WTC11 (cell line): ENCODE measurements at places on chromosomes 11 and 22. TPM values are rescaled to one million over a fixed set of nuclear protein-coding genes. Genes with fewer than 3 reads are reported as not detected.

- H3K27me3 ChIP-seq, result peaks cover 3% of the 10 kb centered on the region
- H3K4me1 ChIP-seq, result no peaks in the 10 kb centered on the region
- H3K27ac ChIP-seq, result no peak overlapping the region
- H3K36me3 ChIP-seq, result no peaks in the 10 kb centered on the region
These were observed 7.4 kb upstream of the SOX6 start for GRCh38 chr11:16363706-16364105.

- H3K4me3 ChIP-seq, result no peak overlapping the region
- H3K27me3 ChIP-seq, result peaks cover 16% of the 10 kb centered on the region
- H3K27ac ChIP-seq, result no peak overlapping the region
- H3K36me3 ChIP-seq, result no peaks in the 10 kb centered on the region
- no peaks in the 10 kb centered on the region for H3K4me1 ChIP-seq
- no peak for DNase-seq
These were observed 32.9 kb upstream of the SYT13 start for GRCh38 chr11:45319077-45319476.

GRCh38 chr11:130455483-130456127 lies 7.2 kb downstream of the ADAMTS15 start:
- H3K36me3 ChIP-seq, result no peaks in the 10 kb centered on the region
- H3K27ac ChIP-seq, result no peak overlapping the region
- no peak for DNase-seq
- no peaks in the 10 kb centered on the region; the same call in 1 of the 2 replicates for H3K4me1 ChIP-seq
- H3K4me3 ChIP-seq, result no peak overlapping the region
- H3K27me3 ChIP-seq, result peaks cover 57% of the 10 kb centered on the region

- H3K4me3 ChIP-seq, result no peak overlapping the region
- no peak overlapping the region for H3K27ac ChIP-seq
- DNase-seq, result no peak
- peaks cover 9% of the 10 kb centered on the region; the same call in 1 of the 2 replicates for H3K4me1 ChIP-seq
- no peaks in the 10 kb centered on the region for H3K36me3 ChIP-seq
- no peaks in the 10 kb centered on the region for H3K27me3 ChIP-seq
These were observed 94.7 kb upstream of the PARVA start for GRCh38 chr11:12282676-12283075.

DNA sequence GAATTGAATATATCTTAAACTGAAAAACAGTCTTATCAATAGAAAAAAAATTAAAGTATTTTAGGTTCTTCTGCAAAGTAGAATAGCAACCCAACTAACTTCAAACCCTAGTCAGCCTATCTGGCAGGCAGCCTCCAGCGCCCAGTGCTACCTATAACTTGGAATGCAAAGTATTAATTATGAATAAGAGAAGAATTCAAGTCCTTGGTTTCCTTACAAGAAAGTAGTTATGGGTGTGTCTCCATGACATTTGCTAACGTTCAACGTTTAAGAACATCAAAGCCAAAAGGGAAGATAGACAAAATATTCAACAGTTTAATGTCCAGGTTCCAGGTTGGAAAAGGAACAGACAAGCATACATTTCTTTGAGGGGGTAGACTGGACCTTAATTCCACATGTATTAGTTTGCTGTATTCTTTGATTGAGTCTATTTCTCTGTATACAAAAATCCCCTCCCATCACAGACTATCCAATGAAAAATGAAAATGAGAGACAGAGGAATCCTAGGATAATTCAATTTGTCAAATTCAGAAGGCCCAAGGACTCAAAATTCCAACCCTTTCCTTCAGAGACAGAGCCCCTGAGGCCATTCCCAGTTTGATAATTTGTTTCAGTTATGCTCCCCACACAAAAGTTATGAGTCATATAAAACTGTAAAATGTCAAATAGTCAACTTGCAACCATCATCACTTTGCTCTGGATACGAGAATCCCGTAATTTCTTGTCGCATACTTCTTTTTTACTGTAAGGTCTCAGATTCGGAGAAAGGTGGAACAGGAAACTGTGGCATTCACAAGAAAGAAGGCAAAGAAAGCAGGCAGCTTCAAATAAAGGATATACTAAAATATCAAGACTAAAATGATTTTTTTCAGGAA lies 83.7 kb upstream of the CHRM4 start:
- H3K4me1 ChIP-seq, result no peaks in the 10 kb centered on the region
- H3K27me3 ChIP-seq, result no peaks in the 10 kb centered on the region
- H3K36me3 ChIP-seq, result no peaks in the 10 kb centered on the region
- H3K4me3 ChIP-seq, result no peak overlapping the region

GRCh38 chr11:119332111-119332765 lies 2.1 kb upstream of the RNF26 start:
- DNase-seq, result no peak
- H3K27me3 ChIP-seq, result no peaks in the 10 kb centered on the region; the same call in 1 of the 2 replicates
- peaks cover 7% of the 10 kb centered on the region for H3K36me3 ChIP-seq
- peaks cover 23% of the 10 kb centered on the region for H3K4me1 ChIP-seq

- H3K36me3 ChIP-seq, result no peaks in the 10 kb centered on the region
- no peaks in the 10 kb centered on the region for H3K27me3 ChIP-seq
- DNase-seq, result peak; percentile 10
- peaks cover 46% of the 10 kb centered on the region for H3K4me1 ChIP-seq
These were observed at the start of gene IFITM5 for GRCh38 chr11:299081-299891. Gene IFITM5, minus strand, starts transcription at chr11:299526. Its CDS starts 36 bp downstream, at chr11:299490.

GRCh38 chr11:130216591-130217132 lies 57.1 kb downstream of the ST14 start:
- peak; percentile 9 for DNase-seq
- no peaks in the 10 kb centered on the region for H3K36me3 ChIP-seq
- H3K27ac ChIP-seq, result no peak overlapping the region

- H3K4me3 ChIP-seq, result no peak overlapping the region
- no peaks in the 10 kb centered on the region for H3K4me1 ChIP-seq
- peaks cover 20% of the 10 kb centered on the region for H3K36me3 ChIP-seq
- H3K27ac ChIP-seq, result no peak overlapping the region
- peaks cover 13% of the 10 kb centered on the region for H3K27me3 ChIP-seq
- DNase-seq, result no peak
These were observed 19.3 kb upstream of the BRSK2 start for GRCh38 chr11:1370186-1371025.

- H3K27me3 ChIP-seq, result peaks cover 7% of the 10 kb centered on the region
- DNase-seq, result no peak
- no peaks in the 10 kb centered on the region for H3K4me1 ChIP-seq
- no peaks in the 10 kb centered on the region for H3K36me3 ChIP-seq
These were observed 11.0 kb upstream of the SPDYC start for GRCh38 chr11:65159012-65159411.

DNA sequence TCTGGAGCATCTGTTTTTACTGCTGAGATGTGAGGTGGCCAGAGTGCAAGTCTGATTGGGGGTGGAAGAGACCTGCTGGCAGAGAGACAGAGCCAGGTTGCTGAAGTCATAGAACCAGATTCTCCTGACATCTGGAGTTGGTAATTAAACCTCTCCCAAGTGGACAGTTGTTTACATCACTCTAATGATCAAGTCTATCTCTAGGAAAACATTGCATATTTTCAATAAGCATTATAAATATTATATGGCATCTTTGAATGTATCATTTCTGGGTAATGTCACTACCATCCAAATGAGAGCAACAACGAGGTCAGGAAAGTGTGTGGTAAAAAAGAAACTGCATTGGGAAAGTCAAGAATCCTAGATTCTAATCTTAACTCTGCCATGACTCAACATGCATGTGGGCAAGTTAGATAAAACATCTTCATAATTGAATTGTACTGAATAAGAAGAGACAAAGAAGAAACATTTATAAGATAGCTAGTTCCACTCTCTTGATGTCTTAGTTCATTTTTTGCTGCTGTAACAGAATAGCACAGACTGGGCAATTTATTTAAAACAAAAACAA lies 351.2 kb upstream of the API5 start:
- no peak overlapping the region for H3K27ac ChIP-seq
- DNase-seq, result no peak
- H3K27me3 ChIP-seq, result no peaks in the 10 kb centered on the region; the same call in 1 of the 2 replicates
- no peaks in the 10 kb centered on the region for H3K36me3 ChIP-seq

DNA sequence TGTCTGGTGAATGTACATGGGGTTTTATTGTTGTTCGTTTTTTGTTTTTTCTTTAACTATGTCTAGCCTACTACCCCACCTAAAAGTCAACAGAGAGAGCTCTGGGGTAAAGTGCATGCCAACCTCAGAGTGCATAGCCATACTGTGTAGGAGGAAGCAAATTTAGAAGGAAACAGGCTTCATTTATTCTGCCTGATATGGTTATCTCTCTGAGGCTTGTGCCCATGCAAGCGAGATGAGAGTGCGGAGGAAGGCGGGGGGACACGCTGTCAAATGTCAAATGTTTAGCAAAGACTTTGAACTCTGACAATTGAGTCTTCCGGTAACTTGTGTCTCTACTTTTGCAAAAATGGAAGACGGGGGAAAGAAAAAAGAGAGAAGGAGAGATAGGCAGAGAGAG lies 295.5 kb downstream of the ETS1 start:
- no peaks in the 10 kb centered on the region for H3K27me3 ChIP-seq
- H3K4me1 ChIP-seq, result peaks cover 10% of the 10 kb centered on the region
- no peak overlapping the region for H3K27ac ChIP-seq
- DNase-seq, result no peak
- H3K36me3 ChIP-seq, result no peaks in the 10 kb centered on the region
- H3K4me3 ChIP-seq, result no peak overlapping the region

DNA sequence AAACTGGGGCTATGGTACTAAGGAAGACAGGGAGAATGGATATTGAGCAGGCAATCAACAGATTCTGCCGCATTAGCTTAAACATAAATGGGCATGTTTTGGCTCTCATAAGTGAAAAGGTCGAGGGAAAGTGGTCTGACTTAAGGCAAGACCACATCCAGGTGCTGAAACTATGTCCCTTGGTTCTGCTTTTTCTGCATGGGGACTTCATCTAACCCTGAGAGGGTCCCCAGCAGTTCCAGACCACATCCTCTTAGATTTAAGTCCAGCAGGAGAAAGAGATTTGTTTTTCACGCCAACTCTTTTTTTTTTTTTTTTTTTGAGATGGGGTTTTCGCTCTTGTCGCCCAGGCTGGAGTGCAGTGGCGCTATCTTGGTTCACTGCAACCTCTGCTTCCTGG lies 5.5 kb downstream of the RPS6KA4 start:
- no peak overlapping the region for H3K27ac ChIP-seq
- H3K27me3 ChIP-seq, result no peaks in the 10 kb centered on the region
- H3K36me3 ChIP-seq, result peaks cover 45% of the 10 kb centered on the region
- no peak overlapping the region for H3K4me3 ChIP-seq

DNA sequence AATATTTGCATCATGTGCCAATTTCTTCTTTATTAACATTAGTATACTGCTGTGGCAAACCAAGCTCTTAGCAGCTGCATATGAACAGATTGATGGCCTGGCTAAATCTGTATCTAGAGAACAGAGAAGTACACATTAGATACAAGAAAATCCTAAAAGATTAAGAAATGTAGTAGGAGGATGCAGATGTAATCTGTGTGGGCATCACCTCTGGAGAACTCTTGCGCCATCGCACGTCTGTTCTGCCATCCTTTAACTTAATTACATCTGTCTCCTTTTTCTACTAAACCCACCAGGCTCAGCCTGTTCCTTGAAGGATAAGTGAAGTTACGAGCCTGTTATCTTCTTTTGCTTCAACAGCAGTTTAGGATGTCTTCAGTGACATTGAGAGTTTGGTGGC lies 196.4 kb upstream of the PITPNB start:
- no peak overlapping the region for H3K4me3 ChIP-seq
- H3K27me3 ChIP-seq, result peaks cover 3% of the 10 kb centered on the region; the same call in 1 of the 2 replicates
- peaks cover 26% of the 10 kb centered on the region for H3K4me1 ChIP-seq
- no peaks in the 10 kb centered on the region for H3K36me3 ChIP-seq

DNA sequence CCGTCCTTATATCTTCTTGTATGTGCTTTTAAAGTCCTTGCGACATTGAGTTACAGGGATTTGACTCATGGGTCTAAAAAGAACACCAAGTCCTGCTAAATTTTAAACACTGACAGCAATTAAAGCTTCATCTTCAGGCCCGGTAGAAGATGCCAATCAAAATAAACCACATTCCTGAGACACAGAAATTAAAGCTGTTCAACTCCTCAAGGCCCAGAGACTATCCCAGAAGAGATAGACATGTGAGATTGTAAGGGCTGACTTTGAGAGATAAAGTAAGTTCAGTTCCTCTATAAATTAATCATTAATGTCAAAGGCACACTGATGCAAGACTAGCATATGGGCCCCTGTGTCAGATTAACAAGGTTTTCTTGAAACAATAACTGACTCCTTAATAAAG lies 49.8 kb downstream of the OSBPL5 start:
- no peaks in the 10 kb centered on the region for H3K4me1 ChIP-seq
- H3K27me3 ChIP-seq, result peaks cover 4% of the 10 kb centered on the region
- H3K4me3 ChIP-seq, result no peak overlapping the region
- peaks cover 65% of the 10 kb centered on the region for H3K36me3 ChIP-seq
- H3K27ac ChIP-seq, result no peak overlapping the region

GRCh38 chr11:48052183-48053044 lies 72.1 kb downstream of the PTPRJ start:
- peaks cover 68% of the 10 kb centered on the region for H3K4me1 ChIP-seq
- no peaks in the 10 kb centered on the region for H3K36me3 ChIP-seq
- no peak overlapping the region for H3K4me3 ChIP-seq
- peak overlapping the region; percentile 38 for H3K27ac ChIP-seq
- no peaks in the 10 kb centered on the region for H3K27me3 ChIP-seq

MYBPC3 gene
- total RNA-seq, result 0.07 TPM in 2 of 3 replicates, not detected in the other

KCNQ1OT1 gene
- 2.1 to 2.4 TPM (median 2.3 TPM) in 3 replicates for total RNA-seq

IGLL1 gene
- not detected in 3 replicates for total RNA-seq

KRTAP5-2 gene
- not detected in 3 replicates for total RNA-seq

PNPLA3 gene
- 17.9 to 19.8 TPM (median 19.6 TPM) in 3 replicates for total RNA-seq

ACTN3 gene
- 18.5 to 20.4 TPM (median 19.2 TPM) in 3 replicates for total RNA-seq

KCTD17 gene
- 29.4 to 36.3 TPM (median 31.5 TPM) in 3 replicates for total RNA-seq

SERPING1 gene
- 49.1 to 51.8 TPM (median 50.2 TPM) in 3 replicates for total RNA-seq
